ENCODE measurements at places on chromosomes 6 and 20. TPM values are rescaled to one million over a fixed set of nuclear protein-coding genes. Genes with fewer than 3 reads are reported as not detected.

CCN2 gene
- total RNA-seq: under 0.01 TPM

FAM184A gene
- total RNA-seq: 2.3 TPM

WFDC2 gene
- not detected for total RNA-seq

LST1 gene
- total RNA-seq: 200 TPM

TRIM10 gene
- total RNA-seq: 0.21 TPM

BPIFB1 gene
- total RNA-seq: not detected

FERMT1 gene
- total RNA-seq: under 0.01 TPM

C6orf15 gene
- not detected for total RNA-seq

BPIFB4 gene
- total RNA-seq: not detected

GPR63 gene
- 0.10 TPM for total RNA-seq

SLC17A4 gene
- total RNA-seq: not detected

CST1 gene
- total RNA-seq: not detected

LY6G6F gene
- 7.7 TPM for total RNA-seq

HDGFL1 gene
- not detected for total RNA-seq

HCRTR2 gene
- not detected for total RNA-seq

ULBP2 gene
- total RNA-seq: 0.94 TPM

FITM2 gene
- total RNA-seq: 1.6 TPM

EPPIN gene
- not detected for total RNA-seq

OTOR gene
- total RNA-seq: not detected

COX7A2 gene
- total RNA-seq: 85.2 TPM

CAP2 gene
- total RNA-seq: 0.10 TPM

UNC5CL gene
- total RNA-seq: 1.2 TPM

SERINC3 gene
- total RNA-seq: 37.7 TPM

MDN1 gene
- 30.7 TPM for total RNA-seq

PHACTR1 gene
- total RNA-seq: 81.6 TPM

Measured in mononuclear cell (primary cell).